ENCODE measurements at places on chromosomes 12 and 14.

DNA sequence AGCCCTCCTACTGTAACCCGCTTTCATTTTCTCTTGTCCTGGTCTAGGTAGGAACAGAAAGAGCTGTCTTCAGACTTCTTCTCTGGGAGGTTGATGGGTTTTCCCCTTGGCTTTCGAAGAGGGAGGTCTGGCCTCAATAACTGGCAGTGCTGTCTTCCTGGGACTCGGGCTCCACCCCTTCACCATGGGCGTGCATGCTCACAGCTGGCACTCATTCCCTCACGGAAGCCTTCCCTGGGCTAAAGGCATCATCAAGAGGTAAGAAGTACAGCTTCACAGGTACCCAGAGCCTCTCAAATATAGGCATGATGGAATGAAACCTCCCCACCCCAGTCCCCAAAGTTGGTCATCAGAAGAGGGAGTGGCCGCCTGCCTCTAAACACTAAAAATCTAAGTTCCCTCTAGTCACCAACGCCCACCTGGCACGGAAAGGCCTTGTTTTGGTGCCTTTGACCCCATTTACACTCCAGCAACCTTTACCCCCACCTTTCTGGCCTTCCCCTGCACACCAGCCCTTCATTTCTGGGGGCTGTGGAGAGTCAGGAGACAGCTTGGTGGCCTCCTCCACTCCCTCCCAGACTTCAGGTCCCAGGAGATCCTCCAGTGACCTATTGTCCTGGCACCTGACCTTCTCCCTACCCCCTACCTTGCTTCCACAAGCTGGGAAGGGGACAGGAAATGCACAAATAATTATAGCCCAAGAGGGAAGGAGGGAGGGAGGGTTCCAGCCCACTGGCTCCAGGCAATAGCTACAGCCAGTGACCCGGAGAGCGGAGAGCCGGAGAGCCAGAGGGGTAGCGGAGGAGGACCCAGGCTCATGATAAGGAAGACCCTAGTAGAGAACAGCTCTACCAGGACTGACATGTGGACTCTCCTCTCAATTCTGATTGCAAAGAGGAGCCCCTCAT is 2.8 kb downstream of the RAPGEF3 start:
- no peak for DNase-seq

- DNase-seq = no peak
These were observed 919 bp downstream of the PSMA3 start for GRCh38 chr14:58245562-58245961.

GRCh38 chr12:98211909-98212695 is 303.3 kb upstream of the TMPO start:
- no peak for DNase-seq

- peak; percentile 41 for DNase-seq
These were observed 2.6 kb downstream of the SIX4 start for GRCh38 chr14:60721326-60722106.

DNA sequence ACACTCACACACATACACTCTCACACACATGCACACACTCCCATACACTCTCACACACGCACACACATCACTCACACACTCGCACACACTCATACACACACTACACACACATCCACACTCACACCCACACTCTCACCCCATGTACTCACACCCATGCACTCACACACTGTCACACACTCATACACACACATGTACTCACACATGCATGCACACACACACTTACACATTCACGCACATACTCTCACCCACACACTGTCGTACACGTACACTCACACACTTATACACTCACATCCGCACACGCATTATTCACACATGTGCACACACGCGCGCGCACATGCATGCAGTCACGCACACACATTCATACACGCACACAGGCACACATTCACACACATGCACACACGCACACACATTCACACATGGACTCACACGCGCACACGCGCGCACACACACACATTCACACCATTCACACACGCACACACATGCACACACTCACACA is 3.9 kb upstream of the GPR162 start:
- no peak for DNase-seq

DNA sequence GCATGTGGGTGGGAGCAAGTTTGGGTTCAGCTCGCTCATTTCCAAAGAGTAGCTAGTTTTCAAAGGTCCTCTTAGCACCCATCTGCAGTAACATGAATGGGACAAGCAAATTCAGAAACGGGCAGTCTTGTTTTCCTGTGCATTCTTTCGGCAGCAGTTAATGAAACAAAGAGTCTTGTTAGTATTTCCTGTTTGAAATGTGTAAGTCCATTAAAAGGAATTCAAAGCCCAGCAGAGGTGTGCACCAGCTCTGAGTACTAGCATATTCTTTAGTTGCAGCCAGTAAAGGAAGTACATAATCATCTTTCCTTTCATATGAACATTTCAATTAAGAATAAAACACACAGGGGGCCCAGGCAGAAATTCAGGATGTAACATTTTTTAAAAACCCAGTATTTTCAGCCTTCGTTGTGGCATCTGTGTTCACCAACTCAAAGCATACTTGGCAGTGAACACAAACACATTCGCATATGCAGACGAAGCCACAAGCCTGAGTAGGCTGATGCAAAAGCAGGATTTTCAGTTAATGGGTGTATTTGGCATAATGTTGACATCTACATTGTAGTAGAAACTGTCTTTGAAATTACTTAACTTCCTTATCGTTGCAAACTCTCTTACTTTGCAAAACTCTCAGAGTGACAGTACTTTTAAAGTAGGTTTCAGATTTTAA is 570.0 kb upstream of the FLRT2 start:
- no peak for DNase-seq

DNA sequence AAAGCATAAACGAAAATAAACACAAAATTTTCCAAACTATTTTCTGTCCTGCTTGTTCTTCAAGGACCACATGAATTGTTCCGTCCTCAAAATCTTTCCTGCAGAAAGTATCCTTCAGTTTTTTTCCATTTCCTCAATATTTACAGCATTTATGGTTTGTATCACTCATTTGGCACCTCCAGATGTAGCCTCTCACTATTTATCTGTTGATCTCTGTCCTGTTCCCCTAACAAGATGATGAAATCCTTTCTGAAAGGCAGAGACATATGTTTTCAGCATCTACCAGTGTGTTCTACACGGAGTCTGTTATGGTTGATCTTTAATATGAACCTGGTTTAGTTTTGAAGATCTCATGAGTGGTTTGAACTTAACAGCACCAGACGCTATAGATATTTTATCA is 490.2 kb downstream of the NELL2 start:
- DNase-seq = no peak
